ENCODE measurements at places on chromosomes 11 and 22.
A peak's percentile ranks its signal among the peaks of the same experiment; 100 is the strongest.

DNA sequence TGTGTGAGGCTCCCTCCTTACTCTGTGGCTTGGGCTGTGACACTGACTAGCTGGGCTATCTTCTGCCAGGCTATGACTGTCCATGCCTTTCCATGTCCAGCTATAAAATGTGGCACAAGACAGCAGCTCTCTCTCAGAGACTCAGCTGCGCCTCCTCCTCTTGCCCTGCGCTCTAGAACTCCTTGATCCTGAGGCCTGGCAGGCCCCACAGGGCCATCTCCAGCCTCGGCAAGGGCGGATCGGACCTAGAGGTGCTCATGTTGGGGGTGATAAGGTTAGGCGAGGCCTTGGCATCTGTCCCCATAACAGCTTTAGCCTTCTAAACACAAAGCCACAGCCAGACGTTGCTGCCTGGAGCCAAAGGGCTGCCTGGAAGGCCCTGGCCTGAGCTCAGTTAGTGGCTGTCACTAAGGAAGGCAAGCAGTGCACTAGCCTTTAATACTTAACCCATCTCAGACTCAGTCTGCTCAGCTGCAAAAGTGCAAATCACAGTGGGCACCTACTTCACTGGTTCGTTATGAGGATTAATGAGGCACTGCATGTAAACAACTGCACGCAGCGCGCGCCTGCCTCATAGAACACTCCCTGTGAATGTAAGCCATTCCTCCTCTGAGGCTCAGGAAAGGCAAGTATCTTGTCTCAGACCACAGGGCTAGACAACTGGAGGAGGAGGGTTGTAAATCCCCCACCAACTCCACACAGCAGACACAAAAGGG is 1.2 kb downstream of the GUCD1 start:
- no peak for DNase-seq

GRCh38 chr11:22461626-22462025 is 123.4 kb downstream of the SLC17A6 start:
- DNase-seq: peak; percentile 79

DNA sequence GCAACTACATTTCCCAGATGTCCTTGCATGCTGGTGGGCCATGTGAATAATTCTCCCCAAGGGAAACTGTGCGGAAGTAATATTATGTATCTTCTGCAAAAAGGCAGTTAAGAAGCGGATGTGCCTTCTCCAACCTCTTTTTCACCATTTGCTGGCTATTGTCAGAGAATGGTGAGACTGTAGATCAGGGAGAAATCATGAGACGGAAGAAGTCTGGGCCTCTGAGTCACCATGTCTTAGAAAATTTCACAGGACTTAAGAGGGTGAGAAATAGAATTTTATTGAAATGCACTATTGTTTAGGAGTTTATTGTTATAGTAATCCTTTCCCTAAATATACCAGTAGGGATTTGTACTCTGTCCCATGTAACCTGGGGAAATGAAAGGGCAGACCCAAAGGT is 298.7 kb upstream of the ZC3H12C start:
- no peak for DNase-seq

DNA sequence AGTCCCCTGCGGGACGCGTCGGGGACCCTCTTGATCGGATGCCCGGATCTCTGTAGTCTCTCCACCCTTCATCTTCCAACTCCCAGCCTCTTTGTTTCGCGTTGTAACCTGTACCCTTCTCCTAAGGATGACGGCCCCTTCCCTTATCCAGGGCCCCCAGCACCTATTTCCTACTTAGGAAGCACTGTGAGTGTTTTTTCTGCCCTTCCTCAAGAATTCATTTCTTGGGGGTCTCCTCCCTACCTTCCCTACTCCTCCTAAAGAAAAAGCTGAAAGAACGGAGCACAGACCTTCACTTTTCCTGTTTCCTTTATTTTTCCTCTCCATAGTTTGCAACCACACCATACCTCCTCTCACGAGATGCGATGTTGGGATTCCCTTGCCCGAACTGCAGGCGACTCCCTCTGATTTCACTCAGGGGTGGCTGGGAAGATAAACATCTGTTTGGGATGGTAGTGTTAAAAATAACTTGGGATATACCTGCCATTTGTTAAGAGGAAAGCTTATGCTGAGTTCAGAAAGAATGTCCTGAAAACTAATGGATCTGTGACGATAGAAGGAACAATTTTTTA is 593 bp downstream of the FAM118B start:
- no peak for DNase-seq

DNA sequence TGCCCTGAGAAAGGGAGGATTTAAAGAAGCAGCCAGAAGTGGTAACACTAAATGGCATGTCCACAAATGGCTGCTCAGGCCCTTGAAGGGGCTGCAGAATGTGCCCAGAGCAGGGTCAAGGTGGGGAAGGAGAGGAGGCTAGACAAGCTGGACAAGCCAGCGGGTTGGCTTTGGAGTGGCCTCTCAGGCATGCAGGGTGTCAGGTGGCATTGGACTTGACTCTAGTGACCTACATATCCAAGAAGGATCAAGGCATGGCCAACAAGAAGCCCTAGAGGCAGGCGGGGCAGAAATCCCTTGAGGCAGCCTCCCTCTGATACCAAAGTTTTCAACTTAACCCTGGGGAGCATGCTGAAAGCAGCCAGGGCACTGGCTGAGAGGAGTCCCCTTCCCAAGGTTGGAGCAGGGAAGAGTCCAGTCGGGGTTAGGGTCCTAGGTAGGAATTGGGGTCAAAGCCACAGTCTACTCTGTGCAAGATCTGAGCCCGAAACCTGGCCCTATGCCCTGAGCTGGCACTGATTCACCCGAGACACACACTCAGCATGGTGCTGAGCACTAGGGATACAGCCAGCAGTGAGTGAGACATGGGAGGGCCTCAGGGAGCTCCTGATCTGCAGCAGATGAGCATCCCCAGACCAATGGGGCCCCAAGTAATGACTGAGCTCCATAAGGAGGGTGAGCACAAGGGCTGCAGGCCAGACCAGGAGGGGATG is 95.8 kb upstream of the ASPHD2 start:
- DNase-seq: no peak
